Anterior cingulate cortex (tissue), 58 donors: ENCODE measurements at places on chromosomes 2 and 18.

DNA sequence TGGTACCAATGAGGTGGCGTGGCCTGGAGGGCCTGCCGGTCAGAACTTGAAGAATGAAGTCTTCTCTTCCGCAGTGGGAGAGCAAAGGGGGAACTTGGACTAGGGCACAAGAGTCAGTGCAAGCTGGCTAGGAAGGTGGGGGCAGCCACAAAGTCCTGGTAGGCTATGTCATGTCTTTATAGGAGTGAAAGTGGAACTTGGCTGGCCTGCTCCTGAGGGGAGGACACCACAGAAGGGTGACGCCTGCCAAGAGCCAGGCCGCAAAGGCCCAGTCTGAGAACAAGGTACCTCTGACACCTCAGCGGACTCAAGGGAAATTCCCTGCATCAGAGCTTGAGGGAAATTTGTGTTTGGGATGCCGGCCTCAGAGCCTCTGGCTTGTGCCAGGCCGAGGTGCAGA, 32.2 kb upstream of the MAP3K20 start:
- DNase-seq, result no peak

GRCh38 chr2:41735006-41735405, 312.8 kb upstream of the PKDCC start:
- DNase-seq, result no peak

DNA sequence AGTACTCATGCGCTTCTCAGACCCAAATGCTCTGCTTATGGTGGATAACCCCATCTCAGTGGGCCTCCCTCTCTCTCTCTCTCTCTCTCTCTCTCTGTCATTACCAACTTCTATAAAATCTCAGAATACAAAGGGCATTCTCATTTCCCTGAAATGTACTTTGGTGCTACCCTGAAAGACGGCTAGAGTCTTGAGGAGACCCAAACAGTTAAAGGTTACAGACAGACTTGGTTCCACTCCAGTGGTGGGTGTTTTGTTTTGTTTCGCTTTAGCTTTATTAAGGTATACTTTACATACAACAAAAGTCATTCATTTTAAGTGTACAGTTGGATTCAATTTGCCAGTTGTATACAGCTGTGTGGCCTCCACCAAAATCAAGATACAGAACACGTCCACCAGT, 60.9 kb downstream of the BCL11A start:
- no peak for DNase-seq

DNA sequence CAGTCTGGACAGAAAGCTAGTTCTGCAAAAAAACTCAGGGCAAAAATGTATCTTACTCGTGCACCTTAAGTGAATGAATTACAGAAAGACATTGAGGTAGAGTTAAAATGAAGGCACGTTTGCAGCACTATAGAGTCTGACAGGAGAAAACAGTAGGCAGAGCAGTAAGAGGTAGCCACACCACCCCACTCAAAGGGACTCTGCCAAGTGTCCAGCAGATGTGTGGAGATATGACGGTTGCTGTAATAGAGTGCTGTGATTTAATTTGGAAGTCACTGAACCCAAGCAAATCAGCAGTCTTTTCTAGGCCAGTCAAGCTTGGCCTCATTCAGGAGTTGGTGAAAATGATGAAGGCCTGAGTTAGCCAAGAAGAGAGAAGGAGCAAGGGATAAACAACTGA, 464.4 kb downstream of the PTPRM start:
- no peak for DNase-seq

- no peak for DNase-seq
Observed at GRCh38 chr2:201906777-201907562, 100.6 kb downstream of the CDK15 start.

- DNase-seq, result no peak
Observed at GRCh38 chr2:151024696-151025251, 236.9 kb downstream of the RBM43 start.

DNA sequence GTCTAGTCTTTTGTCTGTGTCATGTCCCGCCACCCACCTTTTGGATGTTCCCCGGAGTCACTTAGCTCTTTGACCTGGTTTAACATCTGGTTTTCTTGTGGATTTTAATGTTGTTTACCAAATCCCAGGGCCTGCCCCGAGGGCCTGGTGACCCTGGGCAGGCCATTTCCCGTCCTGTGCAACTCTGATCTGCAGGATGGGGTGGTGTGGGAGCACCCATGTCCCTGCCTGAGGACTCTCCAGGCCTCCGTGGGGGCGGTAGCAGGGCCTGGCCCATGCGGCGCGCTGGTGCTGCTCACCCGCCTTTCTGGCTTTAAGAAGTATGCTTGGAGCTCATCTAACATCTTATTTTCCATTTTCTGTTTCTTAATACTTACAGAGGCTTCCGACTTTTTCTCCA, 10.7 kb downstream of the RAMP1 start:
- no peak for DNase-seq
